ENCODE measurements at places on chromosomes 7 and 10. TPM values are rescaled to one million over a fixed set of nuclear protein-coding genes. Genes with fewer than 3 reads are reported as not detected.

DNA sequence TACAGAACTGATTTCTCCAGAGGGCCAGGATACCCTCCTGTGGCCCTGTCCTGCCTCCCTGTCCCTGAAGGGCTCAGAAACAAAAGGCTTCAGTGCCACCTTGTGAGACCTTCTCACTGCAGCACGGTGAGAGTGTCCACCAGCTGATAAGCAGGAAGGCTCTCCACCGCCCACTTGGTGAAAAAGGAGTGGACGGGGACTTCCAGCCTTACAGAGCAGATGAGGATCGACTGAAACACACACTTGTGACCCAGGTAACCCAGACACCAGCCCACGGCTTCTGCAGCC, 330.1 kb downstream of the GRID1 start:
- DNase-seq: no peak

DNA sequence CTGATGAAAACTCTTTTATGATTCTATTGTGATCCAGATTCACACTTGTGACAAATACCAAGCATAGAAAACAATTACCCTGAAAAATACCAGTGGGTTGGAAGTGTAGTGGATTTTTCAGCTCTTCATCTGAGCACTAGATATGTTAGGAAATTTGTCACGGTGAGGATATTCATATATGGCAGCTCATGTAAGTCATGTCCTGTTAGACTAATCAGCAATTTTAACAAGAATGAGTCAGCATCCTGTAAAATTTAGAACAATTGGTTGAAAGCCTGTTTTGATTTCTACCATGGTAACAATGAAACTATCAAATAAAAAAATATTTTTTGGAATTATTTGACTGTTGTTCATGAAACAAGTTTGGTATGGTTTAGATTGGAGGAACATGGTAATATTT, 334.3 kb downstream of the CACNA2D1 start:
- DNase-seq: no peak

DNA sequence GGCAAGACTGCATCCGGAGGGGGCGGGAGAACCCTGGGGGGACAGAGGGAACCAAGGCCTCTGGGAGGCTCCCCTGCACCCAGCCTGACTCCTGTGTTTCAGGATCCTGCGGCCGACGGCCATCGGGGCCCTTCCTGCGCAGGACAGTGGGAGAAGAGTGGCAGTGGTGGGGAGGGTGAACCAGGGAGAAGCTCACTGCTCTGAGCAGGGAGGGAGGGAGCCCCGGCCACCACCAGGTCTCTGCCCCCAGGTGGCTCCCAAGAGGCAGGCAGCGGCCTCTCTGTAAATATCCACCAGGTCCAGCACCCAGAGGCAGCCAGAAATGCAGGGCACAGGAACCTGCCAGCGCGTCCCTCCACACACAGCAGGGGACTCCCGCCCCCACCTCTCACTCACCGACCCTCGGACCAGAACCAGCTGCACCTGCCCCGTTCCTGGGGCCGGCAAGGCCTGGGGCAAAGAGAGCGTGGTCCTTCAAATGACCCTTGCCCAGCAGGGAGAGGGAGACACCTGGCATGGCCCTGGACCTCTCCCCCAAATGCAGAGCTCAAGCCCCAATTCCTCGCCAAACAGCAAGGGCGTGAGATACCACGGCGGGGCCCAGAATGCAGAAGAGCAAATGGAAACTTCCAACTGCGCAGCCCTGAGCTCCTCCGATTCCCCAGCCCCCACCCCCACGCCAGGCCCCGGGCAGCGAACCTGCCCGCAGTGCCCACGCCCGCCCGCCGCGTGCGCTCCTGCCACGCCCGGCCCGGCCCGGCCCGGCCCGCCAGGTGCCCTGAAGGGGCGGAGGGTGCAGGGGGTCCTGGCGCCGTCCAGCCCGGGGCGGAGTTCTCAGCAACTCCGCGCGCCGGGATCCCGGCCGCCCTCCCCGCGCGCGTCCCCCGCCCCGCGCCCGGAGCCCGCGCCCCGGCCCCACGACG, 805 bp downstream of the RASGEF1A start:
- peak; percentile 51 for DNase-seq

GRCh38 chr7:33262476-33262875, 133.1 kb downstream of the BBS9 start:
- DNase-seq: no peak

- no peak for DNase-seq
Observed at GRCh38 chr10:14185316-14186045, 145.2 kb downstream of the FRMD4A start.

DNA sequence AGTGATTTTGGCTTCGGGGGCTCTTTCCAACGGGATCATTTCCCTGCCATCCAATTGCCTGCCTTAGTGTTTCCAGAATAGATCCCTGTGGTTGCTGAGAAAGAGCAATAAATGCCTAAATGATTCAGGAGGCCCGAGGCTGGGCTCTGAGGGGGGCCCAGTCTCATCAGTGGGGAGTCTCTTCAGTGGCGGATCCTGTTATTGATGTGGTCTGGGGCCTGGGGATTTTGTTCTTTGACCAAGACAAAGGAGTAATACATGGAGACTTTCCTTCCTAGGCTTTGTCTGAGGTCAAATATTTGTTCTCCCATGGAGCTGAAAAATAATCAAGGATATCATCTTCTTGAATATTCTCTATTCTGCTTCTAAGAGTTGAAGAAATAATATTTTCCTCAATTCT, 40.8 kb downstream of the TAS2R41 start:
- no peak for DNase-seq

DNA sequence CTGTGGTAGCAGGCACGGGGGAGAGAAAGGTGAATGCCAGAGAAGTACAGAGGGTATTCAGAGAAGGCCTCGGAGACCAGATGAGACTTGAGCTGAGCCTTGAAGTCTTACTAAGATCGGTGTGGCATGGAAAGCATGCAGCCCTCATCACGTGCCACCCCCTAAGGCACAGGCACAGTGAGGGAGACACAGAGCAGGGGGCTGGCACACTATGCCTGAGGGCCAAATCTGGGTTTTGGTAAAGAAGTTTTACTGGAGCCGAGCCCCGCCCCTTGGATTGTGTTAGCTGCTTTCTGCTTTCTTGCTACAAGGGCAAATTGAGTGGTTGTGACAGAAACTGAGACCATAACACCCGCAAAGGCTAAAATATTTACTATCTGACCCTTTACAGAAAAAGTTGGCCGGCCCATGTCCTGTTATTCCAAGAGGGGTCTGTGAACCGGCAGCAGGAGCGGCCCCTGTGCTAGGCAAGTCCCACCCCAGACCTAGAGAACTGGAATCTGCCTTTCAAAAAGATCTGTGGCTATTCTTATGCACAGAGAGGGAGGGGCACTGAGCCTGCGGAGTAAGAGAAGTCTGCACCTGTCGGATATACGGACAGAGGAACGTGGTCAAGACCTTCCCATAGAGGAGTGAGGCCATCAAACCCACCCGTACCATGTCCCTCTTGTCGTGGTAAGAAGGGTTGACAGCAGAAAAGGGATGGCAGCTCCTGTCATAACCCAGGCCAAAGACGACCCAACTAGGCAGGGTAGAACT, 109.3 kb upstream of the RHEB start:
- peak; percentile 12 for DNase-seq

- DNase-seq: no peak
Observed at GRCh38 chr10:84447701-84448400, 119.5 kb downstream of the CCSER2 start.

GRCh38 chr10:62651341-62651740, 153.2 kb upstream of the ADO start:
- DNase-seq: no peak

GRCh38 chr7:8035192-8035591, 66.6 kb downstream of the GLCCI1 start:
- DNase-seq: no peak

The NKX1-2 gene
- total RNA-seq: 0.09 TPM

- no peak for DNase-seq
Observed at GRCh38 chr7:111650456-111650999, 88.2 kb upstream of the IMMP2L start.

The BAZ1B gene
- total RNA-seq: 71.4 TPM

GRCh38 chr10:101896225-101896877, 52.8 kb upstream of the KCNIP2 start:
- DNase-seq: no peak

The DKK1 gene
- total RNA-seq: 3.5 TPM

The CYP3A7 gene
- not detected for total RNA-seq

DNA sequence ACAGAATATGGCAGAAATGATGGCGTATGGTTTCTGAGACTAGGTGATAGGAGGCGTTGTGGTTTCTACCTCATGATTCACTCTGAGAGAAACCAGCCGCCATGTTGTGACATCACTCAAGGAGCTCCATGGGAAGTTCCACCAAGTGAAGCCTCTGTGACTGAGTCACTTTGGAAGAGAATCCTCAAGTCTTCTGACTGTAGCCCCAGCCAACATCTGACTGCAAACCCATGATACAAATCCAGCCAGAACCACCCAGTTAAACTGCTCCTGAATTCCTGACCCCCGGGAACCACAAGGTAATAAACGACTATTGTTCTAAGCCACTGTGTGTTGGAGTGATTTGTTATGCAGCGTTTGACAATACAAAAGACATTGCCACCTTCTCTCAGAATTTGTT, 91.1 kb upstream of the CARD11 start:
- DNase-seq: no peak

DNA sequence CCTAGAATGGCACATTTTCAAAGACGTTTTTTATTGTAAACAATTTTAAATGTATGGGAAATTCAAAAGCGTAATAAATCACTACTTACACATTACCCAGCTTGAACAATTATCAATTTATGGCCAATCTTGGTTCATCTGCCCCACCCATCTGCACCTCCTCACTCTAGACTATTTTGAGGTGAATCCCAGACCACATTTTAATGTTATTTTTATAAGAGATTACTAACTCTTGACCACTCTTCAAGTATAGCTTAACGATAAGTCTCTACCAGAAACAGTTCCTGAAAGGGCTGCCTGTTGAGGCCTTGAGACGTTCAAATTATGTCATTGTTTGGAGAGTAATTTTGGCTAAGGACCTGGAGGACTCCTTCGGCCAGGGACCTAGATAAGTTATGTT, 33.2 kb downstream of the ECHDC3 start:
- DNase-seq: no peak

GRCh38 chr10:106559442-106559841, 605.1 kb downstream of the SORCS1 start:
- no peak for DNase-seq

GRCh38 chr10:63761243-63761642, 240.0 kb downstream of the REEP3 start:
- no peak for DNase-seq

- DNase-seq: peak; percentile 29
Observed at GRCh38 chr10:78279756-78280155, 246.1 kb downstream of the RPS24 start.

The SUN1 gene
- 107 TPM for total RNA-seq

Data from upper lobe of left lung (tissue), 6 donors.